ENCODE measurements at places on chromosomes 16 and 17.

- no peak for DNase-seq
Measured at GRCh38 chr17:77315551-77316190, 174.9 kb downstream of the SEC14L1 start.

GRCh38 chr17:76438906-76439305 lies 14.0 kb downstream of the UBE2O start:
- DNase-seq, result no peak

DNA sequence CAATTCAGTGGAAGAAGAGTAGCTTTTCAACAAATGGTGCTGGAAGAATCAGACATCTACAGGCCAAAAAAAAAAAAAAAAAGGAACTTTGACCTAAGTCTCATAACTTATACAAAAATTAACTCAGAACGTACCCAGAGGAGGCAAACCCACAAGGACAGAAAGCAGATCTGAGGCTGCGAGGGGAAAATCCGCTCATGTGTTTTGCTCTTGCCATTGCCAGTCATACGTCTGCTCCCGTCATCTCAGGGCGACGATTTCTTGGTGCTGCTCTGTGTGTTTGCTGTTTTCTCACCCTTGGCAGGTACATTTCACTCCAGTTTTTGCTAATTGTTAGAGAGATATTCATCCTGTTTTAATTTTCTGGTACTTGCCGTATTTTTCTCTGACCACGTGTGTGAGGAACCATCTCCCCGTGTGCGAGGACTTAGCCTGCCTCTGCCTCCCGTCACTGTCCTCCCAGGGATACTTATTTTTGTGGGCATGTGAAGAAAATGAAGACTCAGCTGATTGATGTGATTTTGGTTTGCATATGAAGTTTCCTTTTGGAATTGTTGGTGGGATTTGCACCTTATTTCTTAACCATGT lies 33.4 kb upstream of the ACSF3 start:
- DNase-seq, result no peak

DNA sequence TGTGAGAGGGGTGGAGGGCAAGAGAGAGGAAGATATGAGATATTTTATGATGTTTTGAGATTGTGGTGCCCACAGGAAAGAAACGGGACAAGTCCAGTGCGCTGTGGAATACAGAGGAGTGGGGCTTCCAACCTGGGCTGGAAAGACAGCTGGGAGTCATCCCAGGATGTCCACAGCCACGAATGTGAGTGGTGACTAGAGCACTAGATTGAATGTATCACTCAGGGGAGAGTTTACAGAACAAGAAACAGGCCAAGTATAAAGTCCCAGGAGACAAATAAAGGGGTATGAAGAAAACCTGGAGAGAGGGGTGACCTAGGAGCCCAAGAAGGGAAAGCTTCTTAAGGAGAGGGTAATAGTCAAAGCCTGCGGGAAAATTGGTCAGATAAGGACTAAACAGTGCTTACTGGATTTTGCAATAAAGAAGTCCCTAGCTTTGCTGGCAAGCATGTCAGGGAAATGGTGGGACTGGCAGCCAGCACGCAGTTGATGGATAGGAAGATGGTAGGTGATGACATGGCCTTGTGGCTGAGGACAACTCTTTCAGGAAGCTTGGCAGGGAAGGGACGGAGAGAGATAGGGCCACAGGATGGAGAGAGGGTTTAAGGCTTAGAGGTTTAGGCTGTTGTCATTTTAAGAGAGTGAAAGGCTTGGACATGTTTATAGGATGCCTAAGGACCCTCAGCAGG lies 114.5 kb downstream of the AXIN2 start:
- no peak for DNase-seq

- no peak for DNase-seq
Measured at GRCh38 chr16:12721841-12722421, 81.8 kb downstream of the CPPED1 start.

- no peak for DNase-seq
Measured at GRCh38 chr17:74176546-74177001, 26.9 kb upstream of the RPL38 start.

DNA sequence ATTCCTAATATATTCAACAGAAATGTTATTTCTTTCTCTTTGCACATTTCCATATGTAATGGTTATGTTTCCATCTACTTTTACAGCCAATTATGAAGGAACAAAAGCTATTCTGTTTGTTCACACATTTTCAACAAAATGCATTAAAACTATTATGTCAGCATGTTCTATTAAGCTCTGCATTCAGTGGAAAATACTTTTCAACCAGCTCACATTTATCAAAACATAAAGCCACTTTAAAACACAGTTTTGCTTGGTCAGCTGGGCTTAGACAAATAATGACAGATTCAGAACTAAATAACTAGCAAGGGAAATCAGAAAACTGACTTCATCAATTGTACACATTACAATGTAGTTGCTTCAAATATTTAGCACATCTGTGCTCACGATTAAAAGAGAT lies 6.9 kb downstream of the SALL1 start:
- no peak for DNase-seq

DNA sequence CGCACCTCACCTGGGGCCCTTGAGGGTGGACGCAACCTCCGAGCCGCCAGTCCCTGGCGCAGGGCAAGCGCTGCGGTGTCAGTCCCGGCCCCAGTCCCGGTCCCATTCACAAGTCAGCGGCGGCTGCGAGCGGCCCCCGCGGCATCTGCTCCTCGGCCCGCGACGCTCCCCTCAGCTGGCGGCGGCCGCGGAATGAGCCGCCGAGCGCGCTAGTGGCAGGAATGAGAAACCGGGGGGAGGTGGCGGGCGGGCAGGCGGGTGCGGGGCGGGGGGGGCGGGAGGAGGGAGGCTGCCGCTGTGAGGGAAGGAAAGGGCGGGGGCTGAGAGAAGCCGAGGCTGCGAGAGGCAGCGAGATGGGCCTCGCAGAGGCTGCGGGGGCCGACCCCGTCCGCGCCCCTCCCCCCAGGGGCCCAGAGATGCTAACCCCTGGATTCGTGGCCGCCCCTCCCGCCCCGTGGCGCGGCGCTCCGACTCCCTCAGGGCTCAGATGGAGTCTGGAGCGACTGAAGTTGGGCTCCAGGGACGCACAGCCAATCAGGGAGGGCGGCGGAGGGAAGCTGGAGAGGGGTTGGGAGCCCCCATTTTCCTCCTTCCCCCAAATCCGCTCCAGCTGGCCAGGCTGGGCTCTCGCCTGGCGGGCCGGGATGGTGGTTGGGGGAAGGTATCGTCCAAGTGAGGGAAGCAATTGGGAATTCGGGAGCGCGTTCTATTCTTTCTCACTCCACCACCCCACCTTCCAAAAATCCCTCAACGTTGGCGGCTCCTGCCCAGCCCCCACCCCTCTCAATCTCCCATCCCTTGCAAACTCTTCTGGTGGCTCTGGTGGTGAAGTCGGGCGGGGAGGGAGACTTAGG lies at the start of gene CDH11:
Gene CDH11 (minus strand): TSS at position 194 of the 854 bp plus-strand sequence. CDS start 117,194 bp downstream, outside the sequence.
- DNase-seq, result no peak

All from LNCaP clone FGC (cell line).